Dorsolateral prefrontal cortex (tissue), 122 donors: ENCODE measurements at places on chromosomes 11 and 22.

DNA sequence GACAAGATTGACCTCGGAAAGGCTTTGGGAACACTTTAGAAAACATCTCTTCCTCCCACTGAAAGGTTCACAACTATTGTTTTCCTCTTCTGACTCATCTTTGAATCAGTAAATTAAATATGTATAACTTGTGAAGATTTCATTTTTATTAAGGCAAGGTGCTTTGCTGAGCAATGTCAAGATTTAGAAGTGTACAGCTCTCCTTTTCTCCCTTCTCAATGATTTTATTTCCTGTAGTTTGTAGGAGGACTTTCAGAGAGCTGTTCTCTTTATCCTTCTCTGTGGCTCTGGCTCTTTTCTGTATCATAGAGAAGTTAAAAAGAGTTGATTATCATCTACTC, 594.2 kb downstream of the METTL15 start:
- no peak for DNase-seq

DNA sequence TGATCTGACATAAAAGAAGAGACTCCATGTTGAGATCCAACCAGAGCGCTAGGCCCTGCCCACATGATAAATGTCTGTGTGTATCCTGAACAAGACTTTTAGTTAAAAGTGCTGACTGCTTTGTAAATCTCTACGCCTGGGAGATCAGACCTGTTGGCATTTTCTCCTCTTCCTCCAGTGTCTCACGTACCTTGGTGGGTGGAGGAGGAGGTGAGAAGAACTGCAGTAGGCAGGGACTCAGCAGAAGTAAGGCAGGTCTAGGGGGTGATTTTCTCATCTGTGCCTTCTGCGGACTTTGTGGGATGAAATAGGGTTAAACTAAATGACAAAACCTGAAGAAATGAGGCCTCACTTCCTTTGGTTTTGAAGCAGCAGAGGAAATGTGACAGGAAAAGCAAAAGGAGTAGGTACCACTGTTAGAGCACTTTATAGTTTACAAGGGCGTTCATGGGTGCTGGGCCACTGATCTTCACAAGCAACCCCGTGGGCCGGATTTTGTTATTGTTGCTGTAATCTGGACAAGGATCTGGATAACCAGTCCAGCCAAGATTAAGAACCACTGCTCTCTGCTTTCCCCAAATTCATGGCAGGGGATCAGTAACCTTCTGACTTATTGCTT, 36.7 kb upstream of the PLET1 start:
- DNase-seq: no peak

GRCh38 chr11:129141748-129142523, 50.2 kb downstream of the ARHGAP32 start:
- no peak for DNase-seq

GRCh38 chr11:116173506-116173905, 599.3 kb downstream of the BUD13 start:
- DNase-seq: no peak

DNA sequence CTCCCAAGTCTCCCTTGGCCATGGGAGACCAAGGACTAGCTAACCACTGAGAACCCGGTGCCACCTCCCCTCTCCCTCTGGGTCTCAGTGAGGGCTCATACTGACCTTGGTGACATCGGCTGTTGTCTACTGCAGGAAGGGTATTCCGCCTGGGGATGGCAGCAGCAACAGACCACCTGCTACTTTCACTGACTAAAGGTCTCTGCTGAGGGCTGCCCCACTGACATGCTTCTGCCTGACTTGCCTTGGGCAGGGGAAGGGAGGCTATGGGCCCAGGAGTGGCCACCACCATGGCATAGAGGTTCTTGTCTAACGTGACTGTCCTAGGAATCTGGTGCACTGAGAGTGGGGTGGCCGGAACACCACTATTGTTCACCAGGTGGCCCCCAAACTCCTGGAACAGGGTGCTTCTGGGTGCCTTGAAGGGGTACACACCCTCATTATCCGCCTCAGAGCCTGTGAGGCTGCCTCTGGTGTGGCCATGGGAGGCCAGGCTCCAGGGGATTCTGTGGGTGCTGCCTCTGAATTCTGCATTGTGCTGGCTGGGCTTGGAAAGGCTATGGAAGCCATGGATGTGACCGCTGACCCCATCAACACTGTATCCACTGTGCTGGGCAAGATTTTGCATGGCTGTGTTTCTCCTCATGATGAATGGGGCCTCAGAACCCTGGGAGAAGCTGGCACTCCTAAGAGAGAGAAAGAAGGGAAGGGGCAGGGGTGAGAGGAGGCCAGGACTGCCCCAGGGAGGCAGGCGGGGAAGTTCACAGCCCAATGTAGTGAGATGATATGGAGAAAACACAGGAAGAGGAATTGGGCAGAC, 38.3 kb downstream of the GAB4 start:
- DNase-seq: no peak

- DNase-seq: no peak
Observed at GRCh38 chr11:15638386-15638787, 523.7 kb downstream of the INSC start.

GRCh38 chr22:44711690-44712555, 9.9 kb downstream of the PRR5 start:
- DNase-seq: no peak

DNA sequence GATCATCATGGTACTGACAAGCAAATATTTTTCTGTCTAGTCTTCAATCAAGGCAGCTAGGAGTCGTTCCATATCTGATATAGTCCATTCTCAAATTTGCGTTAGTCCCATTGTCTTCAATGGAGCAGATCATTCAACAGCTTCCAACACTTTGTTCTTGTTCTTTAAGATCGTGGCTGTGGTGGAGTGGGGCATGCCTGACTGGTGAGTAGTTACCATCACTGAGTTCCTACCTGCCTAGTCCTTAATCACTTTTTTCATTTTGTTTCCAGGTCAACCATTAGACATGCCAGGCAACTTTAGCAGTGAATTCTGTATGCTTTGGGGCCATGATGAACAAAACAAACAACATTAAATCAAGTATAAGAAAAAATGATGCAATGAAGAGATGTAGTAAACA, 693.1 kb upstream of the KIRREL3 start:
- no peak for DNase-seq
